Anterior cingulate cortex (tissue), 58 donors: ENCODE measurements at places on chromosomes 6 and 20.

DNA sequence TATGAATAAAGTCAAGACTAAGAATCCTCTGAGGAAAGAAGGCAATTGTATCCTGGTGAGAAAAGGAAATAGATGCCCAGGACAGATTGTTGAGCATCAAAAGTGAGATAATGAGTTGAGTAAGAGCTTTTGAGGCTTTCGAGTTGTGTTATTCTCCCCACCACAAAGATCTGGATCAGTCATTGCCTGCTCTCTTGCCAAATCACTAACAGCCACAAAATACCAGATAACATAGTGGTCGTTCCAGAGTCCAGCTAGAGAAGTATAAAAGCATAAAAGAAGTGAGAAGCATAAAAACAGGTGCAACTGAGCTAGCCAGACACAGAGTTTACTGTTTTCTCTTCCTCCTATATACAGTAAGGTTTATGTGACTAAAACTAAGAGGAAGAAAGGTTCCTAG, 4.9 kb downstream of the SPINT4 start:
- DNase-seq, result no peak

DNA sequence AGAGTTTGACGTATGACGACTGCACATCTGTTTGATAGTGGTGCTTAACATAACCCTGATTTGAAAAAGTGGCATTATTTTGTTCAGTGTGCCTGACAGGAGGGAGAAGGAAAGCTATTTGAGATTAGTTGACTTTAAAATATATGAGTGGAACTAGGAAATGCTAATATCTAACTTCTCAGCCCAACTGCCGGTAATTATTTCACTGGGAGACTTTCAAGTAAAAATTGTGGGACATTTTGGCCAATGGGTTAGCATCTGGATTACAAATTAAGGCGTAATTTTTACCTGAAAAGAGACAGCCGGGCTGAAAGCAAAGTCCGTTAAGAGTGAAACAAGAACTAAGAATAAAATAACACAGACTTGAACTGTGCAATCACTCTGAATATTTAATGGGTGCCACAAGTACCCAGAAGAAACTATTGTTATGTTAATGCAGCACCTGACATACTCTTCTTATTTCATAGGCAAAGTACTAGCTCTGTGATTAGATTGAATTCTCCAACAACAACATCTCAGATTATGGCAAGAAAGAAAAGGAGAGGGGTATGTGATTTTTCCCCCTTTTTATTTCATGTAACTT, 2.0 kb downstream of the HEY2 start:
- no peak for DNase-seq

GRCh38 chr20:34791289-34792020, 34.0 kb downstream of the NCOA6 start:
- DNase-seq, result no peak

- DNase-seq, result no peak
These were observed 239.7 kb downstream of the ATXN1 start for GRCh38 chr6:16521528-16521927.

DNA sequence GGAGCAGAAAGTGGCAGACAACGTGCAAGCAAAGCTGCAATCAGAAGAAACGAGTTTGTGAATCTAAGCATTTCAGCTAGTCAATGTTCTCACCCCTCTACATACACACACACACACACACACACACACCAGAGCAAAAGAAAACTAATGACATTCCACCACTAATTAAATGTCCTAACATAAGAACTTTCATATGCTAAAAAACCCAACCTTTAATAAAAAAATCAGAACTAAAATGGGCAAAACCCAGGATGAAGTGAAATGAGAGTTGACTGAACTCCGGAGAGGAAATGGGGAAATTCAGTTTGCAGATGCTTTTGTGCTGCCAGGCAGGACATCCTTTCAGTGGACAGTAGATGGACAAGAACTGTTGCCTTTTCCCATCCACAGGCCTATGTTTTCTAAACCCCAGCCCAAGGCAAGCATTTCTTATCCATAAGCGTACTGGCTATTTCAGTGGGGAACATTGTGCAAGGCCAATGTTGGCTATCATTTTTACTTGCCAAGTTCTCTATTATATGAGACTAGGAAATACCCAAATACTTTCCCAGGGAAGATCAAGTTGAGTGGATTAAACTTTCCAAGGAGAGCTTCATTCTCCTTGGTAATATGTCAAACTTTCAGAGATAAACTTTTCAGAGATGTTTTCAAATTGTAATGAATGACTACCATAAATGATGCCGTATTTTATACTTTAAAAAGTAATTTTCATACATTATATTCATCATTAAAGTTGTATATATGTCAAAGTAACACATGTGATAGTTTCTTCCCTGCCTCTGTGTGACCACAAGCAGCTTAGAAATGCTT, 27.3 kb downstream of the RIN2 start:
- no peak for DNase-seq

DNA sequence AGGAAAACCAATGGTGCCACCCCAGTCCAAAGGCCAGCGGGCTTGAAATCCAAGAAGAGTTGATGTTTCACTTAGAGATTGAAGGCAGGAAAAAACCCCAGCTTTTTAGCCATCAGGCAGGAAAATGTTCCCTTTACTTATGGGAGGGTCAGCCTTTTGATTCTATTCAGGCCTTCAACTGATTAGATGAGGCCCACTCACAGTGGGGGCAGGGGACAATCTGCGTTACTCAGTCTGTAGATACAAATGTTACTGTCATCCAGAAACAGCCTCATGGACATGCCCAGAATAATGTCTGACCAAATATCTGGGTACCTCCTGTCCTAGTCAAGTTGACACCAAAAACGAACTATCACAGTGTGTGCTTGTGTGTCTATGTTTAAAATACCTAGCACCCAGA, 121.2 kb upstream of the KCNQ5 start:
- DNase-seq, result no peak

DNA sequence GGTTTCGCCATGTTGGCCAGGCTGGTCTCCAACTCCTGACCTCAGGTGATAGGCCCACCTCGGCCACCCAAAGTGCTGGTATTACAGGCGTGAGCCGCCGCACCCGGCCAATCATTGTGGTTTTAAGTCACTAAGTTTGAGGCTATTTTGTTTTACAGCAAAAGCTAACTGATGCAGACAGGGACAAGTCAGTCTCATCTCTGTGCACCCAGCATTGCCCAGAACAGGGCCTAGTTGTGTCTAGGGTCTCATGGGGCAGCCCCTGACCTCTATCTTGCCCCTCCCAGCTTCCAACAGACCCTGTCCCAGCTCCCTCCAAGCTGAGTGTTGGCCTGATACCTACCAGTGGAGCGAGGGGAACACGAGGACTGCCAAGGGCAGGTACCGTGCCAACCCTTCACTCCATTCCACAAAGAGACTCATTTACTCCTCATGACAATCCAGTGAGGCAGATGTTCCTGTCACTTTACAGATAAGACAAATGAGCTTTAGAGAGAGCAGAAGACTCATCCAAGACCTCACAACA, 8.9 kb upstream of the RBCK1 start:
- DNase-seq, result no peak

DNA sequence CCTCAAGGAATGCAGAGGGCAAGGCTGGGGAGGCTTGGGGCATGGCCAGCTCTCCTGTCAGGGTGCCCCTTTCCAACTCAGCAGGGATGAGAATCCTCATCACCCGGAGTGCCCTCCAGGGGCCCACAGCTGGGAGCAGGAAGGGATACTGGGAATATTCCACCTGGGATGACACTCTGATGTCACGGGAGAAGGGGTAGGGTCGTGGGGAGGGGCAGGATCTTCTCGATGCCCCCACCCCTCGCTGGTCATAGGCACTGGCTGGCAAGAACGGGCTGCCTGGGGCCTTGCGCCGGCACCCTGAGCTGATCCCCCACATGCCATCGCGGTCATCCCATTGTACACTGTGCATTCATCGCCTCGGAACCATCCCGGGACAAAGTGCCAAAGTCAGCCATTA, 10.6 kb upstream of the NXT1 start:
- no peak for DNase-seq

GRCh38 chr6:29489286-29489685, 1.5 kb upstream of the MAS1L start:
- DNase-seq, result no peak

DNA sequence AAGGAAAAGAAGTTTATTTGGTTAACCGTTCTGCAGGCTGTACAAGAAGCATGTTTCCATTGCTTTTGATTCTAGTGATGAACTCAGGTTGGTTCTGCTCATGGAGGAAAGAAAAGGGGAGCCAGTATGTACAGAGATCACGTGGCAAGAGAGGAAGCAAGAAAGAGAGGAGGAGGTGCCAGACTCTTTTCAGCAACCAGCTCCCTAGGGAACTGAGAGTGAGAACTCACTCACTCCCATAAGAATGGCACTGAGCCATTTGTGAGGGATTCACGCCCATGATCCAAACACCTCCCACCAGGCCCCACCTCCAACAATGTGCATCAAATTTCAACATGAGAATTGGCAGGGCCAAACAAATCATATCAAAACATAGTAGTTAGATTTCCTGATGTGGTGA, 649.1 kb downstream of the EPM2A start:
- no peak for DNase-seq

- DNase-seq, result no peak
These were observed 28.8 kb upstream of the RIPPLY2 start for GRCh38 chr6:83824388-83824801.
